NCI-H1417 treated with DMSO at 0.1 percent for 48 hours (cell line): ENCODE measurements at places on chromosomes 3 and 15.

GRCh38 chr3:40379674-40380306, 7.2 kb upstream of the ENTPD3 start:
- DNase-seq = no peak

DNA sequence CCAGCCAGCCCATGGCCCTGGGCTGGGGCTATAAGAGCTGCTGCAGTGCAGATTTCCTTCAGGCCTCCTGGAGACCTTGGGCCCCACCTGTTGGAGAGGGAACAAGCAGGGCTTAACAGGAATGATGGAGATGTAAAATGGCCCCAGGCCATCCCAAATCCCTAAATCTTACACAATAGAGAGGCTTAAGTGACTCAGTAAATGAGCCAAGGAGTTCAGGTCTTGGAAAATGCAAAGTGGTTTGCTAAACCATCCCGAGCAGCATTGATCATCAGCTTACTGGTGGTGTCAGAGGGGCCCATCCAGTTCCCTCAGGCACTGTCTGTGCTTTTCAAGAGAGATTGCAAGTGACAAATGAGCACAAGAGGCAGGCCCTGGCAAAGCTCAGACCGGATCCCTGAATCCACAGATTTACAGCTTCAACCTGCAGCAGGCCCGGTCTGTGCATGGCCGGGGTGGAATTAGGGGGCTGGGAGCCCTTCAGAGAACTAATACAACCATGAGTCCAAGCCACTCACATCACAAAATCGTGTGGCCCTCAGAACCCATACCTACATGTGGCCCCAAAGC, 325.4 kb downstream of the UACA start:
- no peak for DNase-seq

DNA sequence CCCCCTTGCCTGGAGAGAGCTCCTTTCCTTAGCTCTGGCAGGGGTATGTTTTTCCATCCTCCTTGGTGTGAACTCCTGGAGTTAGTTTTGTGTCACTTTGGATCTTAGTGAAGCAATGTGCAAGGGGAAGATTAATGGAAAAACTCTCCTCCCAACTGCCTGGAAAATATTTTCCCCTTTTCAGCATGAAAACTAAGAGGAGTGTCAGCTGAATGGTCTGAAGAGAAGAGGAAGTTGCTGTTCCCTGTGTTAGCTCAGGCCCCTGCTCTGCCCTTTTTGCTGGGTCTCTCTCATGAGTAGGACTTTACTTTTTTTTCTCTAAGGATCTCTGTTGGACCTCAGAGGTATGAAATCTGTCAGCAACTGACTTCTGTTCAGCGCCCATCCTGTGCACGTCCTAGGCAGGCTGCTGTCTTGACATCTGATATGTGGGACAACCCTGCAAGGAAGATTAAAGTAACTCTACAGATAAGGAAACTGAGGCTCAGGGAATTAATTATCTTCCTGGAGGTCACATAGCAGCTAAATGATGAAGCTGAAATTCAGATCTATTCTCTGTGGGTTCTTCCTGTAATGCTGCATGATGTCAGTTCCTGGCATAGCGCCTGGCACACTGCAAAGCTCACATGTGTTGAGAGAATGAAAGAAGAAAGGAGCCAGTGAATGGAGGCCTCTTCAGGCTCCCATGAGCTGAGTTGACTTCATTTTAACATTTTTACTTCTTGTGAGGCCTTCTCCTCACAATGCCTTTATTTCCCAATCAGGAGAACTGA, 109.7 kb upstream of the GALNT15 start:
- DNase-seq = no peak

DNA sequence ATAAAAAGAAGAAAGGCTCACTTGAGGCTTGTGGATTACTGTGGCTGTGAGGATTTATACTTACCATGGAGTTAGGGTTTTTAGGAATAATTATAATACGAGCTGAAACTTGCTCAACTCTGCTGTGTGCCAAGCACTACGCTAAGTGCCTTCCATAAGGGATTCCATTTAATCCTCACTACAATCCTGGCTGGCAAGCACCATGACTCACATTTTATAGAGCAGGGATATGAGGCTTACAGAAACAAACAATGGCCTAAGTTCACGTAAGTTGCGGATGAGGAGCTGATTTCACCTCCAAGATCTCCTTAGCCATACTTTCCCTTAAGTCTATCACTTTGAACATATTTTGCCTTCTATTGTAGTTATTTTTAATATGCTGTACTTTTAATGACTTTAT, 43.9 kb upstream of the ARL8B start:
- no peak for DNase-seq

DNA sequence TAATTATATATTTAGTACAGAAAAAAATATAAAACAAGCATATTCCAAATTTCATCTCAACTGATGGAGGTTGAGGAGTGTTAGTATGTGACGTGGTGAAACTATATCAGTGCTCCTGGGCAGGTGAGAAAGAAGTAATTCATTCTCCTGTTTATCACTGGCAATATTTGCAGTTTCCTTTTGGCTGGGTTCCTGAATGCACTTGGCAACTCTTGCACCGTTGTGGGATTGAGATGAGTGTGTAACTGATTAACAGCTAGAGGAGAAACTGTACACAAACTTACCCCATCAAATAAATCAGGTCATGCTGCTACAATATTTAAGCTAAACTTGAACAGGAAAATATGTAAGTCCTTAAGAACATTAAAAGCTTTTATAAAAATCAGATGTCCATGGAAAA, 2.1 kb upstream of the ATP13A4 start:
- DNase-seq = no peak
